ENCODE measurements at places on chromosomes 1 and 21. TPM values are rescaled to one million over a fixed set of nuclear protein-coding genes. Genes with fewer than 3 reads are reported as not detected.

DNA sequence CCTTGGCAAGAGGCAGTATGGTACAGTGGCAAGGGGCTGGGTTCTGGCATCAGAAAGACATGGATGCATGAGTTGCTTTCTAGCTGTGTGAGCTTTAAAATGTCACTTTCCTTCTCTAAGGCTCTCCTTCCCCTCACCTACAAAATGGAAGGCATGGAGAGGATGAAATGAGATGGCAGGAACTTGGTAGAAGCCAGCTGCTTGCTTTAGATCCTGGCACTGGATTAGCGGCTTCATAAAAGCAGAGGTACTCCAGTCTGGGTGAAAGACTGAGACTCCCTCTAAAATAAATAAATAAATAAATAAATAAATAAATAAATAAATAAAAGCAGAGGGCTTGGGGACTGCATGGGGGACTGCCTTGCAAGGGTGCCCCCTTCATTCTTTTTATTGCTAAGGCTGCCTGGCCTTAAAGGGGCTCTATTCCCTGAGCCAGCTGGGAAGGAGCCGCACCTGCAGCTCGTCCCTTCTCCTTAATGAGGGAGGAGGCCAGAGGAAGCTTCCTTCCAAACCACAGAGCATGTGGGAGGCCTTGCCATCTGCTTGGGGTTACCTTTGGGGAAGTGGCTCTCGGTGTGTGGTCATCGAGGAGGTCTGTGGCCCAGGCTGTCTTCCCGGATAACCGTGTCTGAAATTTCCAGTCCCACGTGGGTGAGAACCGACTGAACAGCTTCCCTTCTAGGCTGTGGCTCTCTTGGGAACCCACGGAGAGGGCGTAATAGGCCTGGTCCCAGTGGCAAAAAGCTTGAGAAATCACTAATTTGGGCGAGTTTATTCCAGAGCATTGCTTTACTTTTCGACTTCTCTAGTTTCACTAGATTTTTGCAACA lies 2.0 kb upstream of the ATP13A2 start:
- no peak for DNase-seq

Gene TCHH
- 0.14 TPM for polyA plus RNA-seq

Gene CRYAA
- polyA plus RNA-seq, result not detected

GRCh38 chr1:161229896-161230295 lies 4.0 kb downstream of the TOMM40L start:
- DNase-seq, result no peak

Gene SIPA1L2
- 3.1 TPM for polyA plus RNA-seq

- DNase-seq, result no peak
Measured at GRCh38 chr1:72280711-72281110, 1.6 kb downstream of the NEGR1 start.

- DNase-seq, result no peak
Measured at GRCh38 chr1:37473431-37474045, 842 bp upstream of the ZC3H12A start.

GRCh38 chr1:151293093-151293492 lies 11.0 kb downstream of the ZNF687 start:
- DNase-seq, result no peak

GRCh38 chr1:15444468-15445389 lies 6.5 kb downstream of the CTRC start:
- DNase-seq, result no peak

DNA sequence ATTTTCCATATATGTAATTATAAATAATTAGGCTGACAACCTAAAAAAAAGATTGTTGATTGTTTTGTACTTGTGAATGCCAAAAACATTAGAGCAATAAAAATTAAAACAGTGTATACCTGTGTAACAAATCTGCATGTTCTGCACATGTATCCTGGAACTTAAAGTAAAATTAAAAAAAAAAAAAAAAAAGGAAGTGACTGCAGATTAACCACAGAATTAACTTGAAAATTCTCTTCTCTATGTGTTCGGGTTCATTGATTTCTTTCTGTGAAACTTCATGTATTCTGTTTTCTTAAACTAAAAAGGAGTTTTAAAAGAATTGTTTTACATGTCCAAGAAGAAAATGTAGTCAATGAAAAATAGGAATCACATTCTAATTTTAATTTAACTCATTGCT lies 95.7 kb downstream of the FASLG start:
- DNase-seq, result no peak

DNA sequence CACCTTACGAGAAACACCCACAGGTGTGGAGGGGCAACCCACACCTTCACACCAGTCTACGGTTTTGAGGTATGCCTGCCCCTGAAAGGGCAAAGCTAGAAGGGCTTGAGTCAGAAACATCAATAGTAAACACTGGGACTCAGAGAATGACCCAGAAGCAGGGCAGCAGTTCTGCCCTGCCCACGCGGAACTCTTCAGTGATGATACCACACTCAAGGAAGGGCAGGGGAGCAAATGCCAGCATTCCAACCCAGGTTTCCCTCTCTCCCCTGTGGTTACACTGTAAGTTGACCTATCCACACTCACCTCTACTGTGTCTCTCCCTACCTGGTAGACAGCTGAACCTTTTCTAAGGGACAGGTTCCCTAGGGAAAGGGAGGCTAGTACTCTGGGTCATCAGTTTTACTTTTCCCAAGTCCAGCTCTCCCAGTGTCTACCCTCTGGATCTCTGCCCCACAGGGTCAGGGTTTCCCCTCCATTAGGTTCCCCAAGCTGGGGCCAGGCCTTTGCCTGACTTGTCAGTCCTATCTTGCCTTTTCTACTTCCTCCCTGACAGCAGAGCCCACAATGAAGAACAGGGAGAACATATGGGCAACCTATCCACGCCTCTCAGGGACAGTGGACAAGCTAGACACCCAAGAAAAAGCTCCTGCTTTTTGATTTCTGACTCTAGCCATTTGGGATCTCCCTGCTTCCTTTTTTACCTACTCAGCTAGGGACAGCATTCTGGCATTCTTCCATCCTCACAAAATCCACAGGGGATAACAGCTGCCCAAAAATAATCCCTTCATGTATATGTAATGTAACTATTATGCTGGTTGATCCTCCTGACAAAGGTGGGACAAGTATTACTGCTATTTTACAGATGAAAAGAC lies 3.0 kb downstream of the F11R start:
- no peak for DNase-seq

Gene KRTAP21-2
- polyA plus RNA-seq, result not detected

Gene KCNA3
- polyA plus RNA-seq, result not detected

DNA sequence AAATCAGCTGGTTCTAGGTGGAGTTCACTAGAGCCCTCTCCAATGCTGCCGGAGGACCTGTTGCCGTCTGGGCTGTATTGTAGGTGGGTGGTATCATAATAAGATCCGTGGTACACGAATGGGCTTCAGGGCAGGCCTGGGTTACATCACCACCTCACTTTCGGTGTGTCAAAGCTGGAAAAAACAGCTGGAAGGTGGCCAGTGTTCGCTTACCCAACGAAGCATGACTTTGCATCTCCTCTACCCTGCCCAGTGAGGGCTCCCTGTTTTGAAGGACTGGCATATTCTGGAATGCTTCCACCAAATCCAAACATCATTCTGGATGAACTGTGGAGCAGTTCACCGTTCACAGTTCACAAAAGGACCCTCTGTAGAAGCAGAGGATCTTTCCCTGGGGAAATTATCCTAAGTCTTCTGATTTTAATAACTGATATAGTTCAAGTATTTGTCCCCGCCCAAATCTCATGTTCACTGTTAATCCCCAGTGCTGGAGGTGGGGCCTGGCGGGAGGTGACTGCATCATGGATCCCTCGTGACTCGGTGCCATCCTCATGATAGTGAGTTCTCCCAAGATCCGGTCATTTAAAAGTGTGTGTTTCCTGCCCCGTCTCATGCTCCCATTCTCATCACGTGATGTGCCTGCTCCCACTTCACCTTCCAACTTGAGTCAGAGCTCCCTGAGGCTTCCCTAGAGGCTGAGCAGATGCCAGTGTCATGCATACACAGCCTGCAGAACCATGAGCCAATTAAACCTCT lies 429.0 kb downstream of the KIF26B start:
- no peak for DNase-seq

DNA sequence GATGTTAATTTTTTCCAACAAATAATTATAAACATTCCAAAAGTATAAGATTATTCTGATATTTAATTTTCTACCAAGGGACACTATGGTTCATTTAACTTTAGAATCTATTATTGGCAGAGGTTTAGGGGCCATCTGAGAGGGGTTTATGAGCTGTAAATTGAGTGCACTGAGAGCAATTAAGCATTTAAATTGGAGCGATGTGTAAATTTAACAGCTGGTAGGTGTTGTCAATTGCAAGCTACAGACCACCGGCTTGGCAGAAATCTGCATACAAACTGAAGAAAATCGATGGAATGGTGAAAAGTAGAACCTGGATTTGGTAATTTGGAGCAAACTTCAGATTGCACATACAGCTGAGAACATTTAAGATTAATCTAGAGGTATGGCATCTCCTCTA lies 55.8 kb upstream of the MTF2 start:
- no peak for DNase-seq

GRCh38 chr1:189158155-189158554 lies 1319.5 kb downstream of the BRINP3 start:
- no peak for DNase-seq

DNA sequence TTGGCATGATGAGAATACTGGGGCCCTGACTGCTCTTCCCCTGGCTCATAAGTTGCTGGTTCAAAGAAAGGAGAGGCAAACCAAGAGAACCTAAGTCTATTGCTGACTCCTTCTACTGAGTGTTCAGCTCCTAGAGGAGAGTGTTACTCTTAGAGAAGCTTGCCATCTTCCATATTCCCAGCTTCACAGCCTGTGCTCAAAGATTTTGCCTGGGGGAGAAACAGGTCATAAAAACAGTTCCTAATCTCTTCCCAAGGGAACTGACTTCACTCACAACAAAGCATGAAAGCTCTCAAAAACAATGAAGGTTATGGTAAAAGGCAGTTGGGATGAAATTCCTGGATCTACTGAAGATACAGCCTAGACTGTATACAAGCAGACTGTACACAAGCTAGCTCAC lies 37.1 kb downstream of the LRRC40 start:
- DNase-seq, result no peak

Gene SLC45A3
- 2.8 TPM for polyA plus RNA-seq

Gene PLA2G2D
- not detected for polyA plus RNA-seq

GRCh38 chr1:179369751-179370341 lies 4.1 kb downstream of the AXDND1 start:
- DNase-seq, result peak; percentile 7

- no peak for DNase-seq
Measured at GRCh38 chr1:76340056-76340455, 265.5 kb downstream of the ST6GALNAC3 start.

- no peak for DNase-seq
Measured at GRCh38 chr1:224774378-224774777, 155.1 kb upstream of the DNAH14 start.

GRCh38 chr1:173415490-173415889 lies 61.6 kb upstream of the PRDX6 start:
- DNase-seq, result no peak

Gene CCDC17
- 0.37 TPM for polyA plus RNA-seq

DNA sequence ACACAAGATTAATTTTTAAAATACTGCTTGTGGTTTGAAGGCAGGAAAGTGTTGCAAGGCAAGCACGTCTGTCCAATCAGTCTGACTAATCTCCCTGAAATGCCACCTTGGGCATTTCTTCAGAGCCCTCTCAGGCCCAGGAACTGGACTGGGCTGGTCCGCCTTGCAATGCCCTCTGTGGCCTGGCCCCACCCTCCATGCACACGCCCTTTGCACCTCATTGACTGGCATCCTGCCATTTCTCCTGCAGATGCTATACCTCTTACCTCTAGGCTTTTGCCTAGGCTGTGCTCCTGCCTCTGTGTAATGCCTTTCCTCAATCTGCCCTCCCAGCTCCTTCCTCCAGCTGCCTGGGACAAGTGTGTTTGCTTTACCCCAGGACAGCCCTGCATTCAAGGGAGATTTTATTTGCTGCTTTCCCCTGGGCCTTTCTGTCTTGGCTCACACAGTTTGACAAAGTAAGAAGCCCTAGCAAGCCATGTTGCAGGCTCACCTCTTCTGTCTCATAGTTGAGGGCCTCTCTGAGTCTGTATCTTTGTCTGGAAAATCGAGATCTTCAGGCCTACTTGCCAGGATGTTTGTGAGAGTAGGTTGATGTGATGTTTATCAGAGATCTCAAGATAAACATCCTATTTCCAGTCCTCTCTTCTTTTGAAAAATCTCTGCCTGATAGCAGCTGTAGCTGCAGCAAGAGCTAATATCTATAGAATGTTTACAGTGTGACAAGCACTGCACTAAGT lies 149.2 kb upstream of the JUN start:
- DNase-seq, result peak; percentile 96

- no peak for DNase-seq
Measured at GRCh38 chr1:154717528-154717924, 109.5 kb upstream of the ADAR start.

GRCh38 chr1:217184854-217185253 lies 446.0 kb downstream of the GPATCH2 start:
- no peak for DNase-seq

GRCh38 chr21:17708522-17709265 lies 96.0 kb upstream of the BTG3 start:
- DNase-seq, result no peak

DNA sequence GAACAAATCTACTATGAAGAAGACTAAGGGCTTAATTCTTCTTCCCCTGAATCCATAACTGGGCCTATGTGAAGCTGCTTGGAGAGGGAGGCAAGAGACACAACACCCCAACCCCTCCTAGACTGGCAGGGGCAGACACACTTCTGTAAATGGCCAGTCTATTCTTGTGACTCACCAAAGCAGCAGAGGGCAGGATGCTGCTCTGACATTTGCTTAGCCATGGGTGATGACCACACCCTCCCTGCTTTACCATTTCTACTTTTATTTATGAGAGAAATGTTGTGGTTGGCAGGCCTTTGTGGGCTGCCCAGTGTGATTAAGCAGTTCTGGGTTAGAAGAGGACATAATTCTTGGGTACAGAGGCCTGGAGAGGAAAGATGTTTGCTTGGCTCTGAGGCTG lies 189.8 kb upstream of the DPYD start:
- no peak for DNase-seq

Gene GBP2
- polyA plus RNA-seq, result 0.43 TPM

GRCh38 chr1:1439546-1440261 lies 4.2 kb downstream of the VWA1 start:
- no peak for DNase-seq

Gene TMED5
- 35.2 TPM for polyA plus RNA-seq

DNA sequence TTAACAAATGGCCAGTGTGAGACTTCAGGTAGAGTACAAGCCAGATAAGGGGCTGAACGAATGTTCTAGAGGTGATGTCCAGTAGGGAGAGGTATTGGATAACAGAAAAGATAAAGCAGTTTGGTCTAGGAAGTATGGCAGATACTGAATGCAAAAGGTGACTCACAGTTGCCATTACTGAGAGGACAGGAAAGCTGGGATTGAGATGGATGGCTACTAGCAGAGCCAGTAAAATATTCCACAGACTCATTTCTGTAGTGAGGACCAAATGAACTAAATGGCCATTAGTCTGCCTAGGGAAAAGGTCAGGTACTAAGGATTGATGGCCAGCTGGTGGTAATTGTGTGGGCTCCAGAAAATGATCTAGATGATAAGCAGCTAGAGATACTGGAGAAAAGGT lies 11.5 kb downstream of the MACO1 start:
- DNase-seq, result no peak

- DNase-seq, result no peak
Measured at GRCh38 chr1:1756661-1757421, 21.4 kb downstream of the NADK start.

Gene GBP1
- polyA plus RNA-seq, result 22.7 TPM

Data from keratinocyte (primary cell).